ENCODE measurements at places on chromosomes 16 and 17.

GRCh38 chr16:67191411-67191994 lies 452 bp upstream of the E2F4 start:
- DNase-seq = no peak

DNA sequence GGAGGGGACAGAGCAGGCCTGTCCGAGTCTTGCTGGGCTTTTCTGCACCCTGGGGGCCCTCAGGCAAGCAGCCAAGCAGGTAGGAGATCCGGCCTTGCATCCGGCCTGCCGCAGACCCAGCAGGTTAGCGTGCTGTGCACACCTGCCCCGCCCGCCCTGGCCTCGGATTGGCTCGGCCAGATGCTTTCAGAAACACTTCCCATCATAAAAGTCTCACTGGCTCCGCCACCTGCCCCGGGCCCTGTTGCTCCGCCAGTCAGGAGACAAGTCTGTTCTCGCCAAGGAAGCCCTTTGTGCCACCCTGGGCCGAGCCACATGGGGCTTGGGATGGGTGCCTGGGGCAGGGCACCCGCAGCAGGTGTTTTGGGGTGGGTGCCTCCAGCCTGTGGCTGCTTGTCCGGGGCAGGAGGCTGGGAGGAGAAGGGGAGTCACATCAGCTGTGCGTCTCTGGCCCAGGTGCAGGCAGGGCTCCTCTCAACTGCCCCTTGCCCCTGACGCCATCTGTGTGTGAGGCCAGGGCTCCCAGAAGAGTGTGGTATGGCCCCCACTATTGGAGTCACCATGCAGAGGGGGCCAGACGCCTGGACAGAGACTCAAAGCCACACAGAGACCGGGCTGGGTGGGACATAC lies 228.2 kb upstream of the GSE1 start:
- peak; percentile 91 for DNase-seq

GRCh38 chr16:22318690-22319358 lies 21.6 kb downstream of the POLR3E start:
- DNase-seq = no peak

- DNase-seq = no peak
Measured at GRCh38 chr16:69301861-69302260, 9.3 kb upstream of the VPS4A start.

- no peak for DNase-seq
Measured at GRCh38 chr16:87731607-87732006, 34.2 kb downstream of the KLHDC4 start.

GRCh38 chr16:88264641-88265285 lies 118.0 kb upstream of the ZNF469 start:
- no peak for DNase-seq

- DNase-seq = no peak
Measured at GRCh38 chr16:75621170-75621477, 2.0 kb downstream of the ADAT1 start.

Data from NCI-H345 (cell line).